ENCODE measurements at places on chromosomes 6 and 20.

GRCh38 chr6:122569230-122569771 lies 40.9 kb upstream of the PKIB start:
- no peak for DNase-seq

DNA sequence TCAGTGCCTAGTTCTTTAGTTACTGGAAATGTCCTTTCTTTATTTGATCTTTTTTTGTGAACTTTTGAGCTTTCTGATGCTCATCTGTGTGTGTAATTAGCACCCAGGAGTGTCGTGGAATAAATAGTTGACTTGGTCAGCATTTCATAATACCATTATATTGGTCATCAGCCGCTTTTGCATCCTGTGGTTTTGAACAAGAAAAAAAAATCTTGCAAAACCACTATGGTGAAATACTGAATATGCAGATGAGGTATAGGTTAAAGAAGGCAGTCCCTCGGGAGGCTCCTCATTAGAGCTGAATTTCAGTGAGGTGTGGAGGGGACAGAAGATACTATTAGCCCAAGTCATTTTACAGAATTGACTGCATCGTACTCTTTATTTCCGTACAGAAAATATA lies 90.1 kb downstream of the FOXO3 start:
- no peak for DNase-seq

GRCh38 chr6:23620911-23621401 lies 505.1 kb upstream of the NRSN1 start:
- no peak for DNase-seq

DNA sequence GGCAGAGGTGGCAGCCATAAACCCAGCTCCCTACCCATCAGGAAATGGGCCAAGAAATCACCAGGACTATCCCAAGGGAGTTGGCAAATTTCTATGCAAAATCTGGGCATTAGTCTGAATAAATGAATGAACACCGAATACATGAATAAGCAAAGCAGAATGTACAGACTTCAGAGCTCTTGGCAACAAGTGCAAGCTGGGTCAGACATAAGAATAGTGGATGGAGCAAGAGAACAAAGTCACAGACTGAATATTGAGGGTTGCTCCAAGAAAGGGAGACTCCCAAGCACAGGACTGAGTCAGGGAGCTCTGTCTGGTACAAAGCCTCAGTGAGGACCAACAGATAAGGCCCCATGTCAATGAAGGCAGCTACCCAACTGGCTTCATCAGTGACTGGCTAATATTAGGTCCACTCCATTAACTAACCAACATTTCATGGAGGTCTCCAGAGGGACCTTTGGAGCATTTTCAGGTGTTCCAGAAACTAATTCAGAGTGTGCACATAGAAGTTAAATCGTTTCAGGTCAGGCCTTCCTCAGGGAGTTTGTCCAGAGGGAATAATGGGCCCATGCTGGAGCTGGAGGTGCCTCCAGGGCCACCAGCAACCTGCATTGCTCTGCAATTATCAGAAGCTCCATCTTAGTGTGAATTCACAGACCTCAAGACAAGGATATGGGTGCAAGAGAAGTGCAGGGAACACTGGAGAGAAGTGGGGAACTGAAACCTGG lies 191.5 kb upstream of the RALGAPA2 start:
- DNase-seq: no peak
